ENCODE measurements at places on chromosomes 6 and 20. TPM values are rescaled to one million over a fixed set of nuclear protein-coding genes. Genes with fewer than 3 reads are reported as not detected.

GRCh38 chr6:84798257-84798656 is 33.9 kb upstream of the TBX18 start:
- no peak for DNase-seq

DNA sequence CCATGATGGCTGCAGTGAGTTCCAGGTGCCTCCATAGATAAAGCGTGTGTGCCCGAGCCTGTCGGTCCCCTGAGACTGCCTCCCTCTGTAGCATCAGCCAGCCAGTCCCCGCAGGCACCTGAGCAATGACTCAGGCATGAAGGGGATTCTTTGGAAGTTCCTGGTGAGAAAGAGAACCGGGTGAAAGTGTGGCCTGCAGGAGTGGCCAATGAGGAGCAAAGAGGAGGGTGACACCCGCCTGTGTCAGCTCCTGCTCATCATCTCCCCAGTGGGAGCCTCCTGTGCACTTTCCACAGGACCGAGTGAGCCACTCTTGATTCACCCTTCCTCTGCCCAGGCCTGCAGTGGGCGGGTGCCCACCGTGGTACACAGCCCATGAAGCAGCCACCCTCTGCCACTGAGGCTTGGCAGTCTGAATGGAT is 71.2 kb upstream of the PTPN1 start:
- no peak for DNase-seq

DNA sequence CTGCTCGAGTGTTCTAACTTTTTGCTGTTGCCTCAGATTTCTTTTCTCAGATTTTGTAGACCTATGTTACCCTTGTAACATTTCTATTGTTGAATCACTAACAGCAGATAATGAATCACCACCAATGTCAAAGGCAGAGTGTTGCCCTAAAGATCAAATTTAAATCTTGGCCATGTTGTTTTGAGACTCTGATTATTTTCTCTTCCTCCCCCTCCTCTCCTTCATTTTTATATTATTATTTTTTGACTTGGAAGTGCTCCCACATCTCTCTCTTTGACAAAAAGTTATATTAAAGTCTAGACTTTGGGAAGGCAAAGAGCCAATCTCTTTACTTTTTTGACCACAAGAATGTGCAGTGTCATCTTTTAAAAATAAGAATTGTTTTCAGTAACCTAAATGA is 422.7 kb downstream of the NKAIN2 start:
- no peak for DNase-seq

RPL10A gene
- polyA plus RNA-seq = 213 TPM

BTBD3 gene
- polyA plus RNA-seq = 4.3 TPM

DNA sequence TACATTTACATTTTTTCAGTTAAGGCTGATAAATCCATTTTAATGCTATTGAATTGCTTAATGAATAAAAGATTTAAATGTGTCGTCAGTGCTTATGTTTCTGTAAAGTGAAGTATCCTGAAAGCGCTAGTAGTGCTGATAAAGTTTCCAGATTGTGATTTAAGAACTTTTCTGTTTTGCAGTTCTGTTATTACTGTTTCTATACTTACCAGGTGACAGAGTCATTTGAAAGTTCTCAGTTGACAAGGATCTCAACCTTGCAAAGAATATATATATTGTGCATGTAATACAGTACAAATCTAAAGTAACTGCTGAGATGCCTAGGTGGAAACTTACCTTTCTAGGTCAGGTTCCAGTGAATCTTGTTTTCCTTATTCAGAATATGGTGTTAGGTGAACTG is 201.8 kb downstream of the ARID1B start:
- no peak for DNase-seq

DNA sequence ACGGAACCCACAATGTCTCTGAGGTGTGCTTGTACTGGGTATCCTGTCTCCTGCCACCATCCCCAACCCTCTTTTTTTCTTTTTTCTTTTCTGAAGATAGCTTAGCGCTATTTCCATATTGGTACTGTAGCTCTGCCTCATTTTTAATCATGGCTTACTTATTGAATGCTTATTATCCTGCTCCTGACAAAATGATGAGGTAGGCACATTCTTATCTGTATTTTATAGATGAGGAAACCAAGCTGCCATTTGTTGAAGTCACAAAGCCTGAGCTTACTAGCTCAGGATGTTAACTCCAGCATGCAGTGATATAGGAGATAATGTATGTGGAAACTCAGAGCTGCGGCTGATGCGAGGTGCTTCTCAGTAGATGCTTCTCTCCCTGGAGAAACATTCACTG is 61.4 kb upstream of the GPR6 start:
- no peak for DNase-seq

EYA2 gene
- not detected for polyA plus RNA-seq

DNA sequence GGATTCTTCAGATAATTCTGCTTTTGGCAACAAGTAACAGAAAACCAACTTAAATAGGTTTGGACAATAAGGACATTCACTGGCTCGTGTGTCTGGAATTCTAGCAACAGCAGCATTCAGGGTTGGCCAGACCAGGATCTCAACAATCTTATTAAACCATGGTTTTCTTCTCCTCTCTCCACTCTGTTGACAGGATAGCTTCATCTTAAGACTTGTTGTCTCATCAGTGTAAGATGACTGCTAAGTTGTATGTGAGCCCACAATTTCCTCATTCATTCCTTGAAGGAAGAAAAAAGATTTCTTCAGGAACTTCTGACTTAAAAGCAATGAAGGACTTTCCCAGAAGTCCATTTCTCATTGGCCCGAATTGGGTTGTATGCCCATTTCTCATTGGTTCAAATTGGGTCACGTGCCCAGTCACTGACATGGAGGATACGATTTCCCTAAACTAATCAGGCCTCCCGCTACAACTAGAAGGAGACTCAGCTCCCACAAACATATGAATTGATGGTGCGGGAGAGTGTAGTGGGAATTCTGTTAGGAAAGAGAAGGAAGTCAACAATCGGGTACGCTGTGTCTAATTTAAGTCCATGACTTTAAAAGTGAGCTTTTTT is 83.7 kb downstream of the SLC22A3 start:
- no peak for DNase-seq

SLC24A3 gene
- 0.43 TPM for polyA plus RNA-seq

DNA sequence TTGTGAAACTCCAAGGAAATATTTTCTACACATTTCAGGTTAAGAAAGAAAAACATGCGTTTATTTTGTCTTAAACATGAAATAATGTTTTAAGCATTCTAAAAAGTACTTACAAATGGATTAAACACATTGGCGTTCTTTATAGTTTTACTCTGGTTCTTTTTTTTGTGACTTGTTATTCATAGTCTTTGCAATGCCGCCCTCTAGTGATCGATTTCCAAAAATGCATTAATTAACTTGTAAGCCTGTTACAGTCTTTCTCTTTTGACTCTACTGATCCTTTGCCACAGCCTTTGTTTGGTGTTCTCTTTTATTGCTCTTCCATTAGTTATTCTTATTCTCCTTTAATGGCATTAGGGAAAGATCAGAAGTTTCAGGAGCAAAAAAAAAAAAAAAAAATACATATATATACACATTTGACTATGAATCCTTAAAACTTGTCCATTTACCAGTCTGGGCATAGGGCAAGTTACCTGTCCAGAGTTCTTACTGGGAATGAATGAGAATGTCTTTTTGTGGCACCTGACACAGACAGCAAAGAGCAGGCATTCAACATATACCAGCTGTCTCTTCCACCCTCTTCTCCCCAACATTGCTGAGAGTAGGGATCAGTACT is 59.9 kb downstream of the MACROD2 start:
- no peak for DNase-seq

- peak; percentile 59 for DNase-seq
Measured at GRCh38 chr6:17986656-17987446, 584 bp downstream of the KIF13A start.

GRCh38 chr20:20076297-20077065 is 24.1 kb downstream of the CFAP61 start:
- no peak for DNase-seq

- DNase-seq = no peak
Measured at GRCh38 chr20:46209930-46210671, 92.0 kb downstream of the CD40 start.

- DNase-seq = no peak
Measured at GRCh38 chr6:111469543-111469942, 13.5 kb downstream of the REV3L start.

ASIP gene
- polyA plus RNA-seq = 0.62 TPM

DNA sequence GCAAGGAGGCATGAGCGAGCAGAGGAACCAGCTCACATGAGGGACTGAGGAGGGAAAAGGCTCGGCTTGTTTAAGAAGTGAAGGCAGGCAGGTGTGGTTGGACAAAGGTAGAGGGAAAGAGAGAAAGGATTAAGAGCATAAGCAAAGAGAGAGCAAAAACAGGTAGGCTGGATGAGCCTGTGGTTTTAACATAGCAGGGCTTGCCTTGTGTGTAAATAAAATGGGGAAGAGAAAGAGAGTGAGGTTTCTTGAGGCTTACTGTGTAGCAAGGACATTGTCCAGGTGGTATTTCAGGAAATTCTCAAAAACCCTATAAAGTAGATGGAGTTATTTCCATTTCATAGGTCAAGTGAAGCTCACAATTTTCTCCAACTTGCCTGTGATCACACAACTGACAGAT is 93.9 kb upstream of the HDAC2 start:
- DNase-seq = no peak

DNA sequence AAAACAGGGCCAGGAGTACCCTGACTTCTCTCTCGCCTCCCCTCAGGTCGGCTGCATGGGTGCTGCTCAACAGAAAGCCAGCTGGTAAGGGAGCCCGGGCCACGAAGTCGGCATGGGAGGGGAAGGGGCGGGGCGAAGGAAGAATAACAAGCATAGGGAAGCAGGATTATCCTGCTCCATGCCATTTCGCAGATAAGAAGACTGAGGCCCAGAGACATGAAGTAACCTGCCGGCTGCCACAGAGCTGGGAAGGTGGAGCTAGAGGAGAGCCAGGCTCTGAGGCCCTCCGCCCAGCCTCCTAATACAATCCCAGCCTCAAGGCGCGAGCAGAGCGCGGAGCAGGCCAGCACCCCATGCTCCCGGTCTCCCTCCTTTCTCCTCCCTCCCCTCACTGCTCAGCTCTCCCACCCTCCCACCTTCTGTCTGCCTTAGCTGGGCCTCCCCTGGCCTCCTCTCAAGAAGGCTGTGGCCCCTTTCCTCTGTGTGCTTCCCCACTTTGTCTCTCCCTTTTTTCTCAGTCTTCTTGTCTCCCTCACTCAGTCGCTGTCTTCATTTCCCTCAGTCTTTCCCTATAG is 13.2 kb upstream of the HMGA1 start:
- no peak for DNase-seq

DNA sequence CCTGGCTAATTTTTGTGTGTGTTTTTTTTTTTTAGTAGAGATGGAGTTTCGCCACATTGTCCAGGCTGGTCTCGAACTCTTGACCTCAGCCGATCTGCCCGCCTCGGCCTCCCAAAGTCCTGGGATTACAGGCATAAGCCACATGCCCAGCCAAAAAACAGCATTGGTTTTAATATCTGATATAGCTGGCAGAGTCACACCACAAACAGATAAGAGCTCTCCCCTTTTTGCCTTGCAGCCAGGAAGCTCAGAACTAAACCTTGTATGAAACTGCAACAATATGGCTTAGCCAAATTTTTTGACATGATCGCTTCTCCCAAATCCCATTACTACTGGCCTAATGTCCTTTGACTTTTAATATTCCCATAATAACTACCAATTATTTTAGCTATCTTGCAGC is 4.9 kb downstream of the ACOT8 start:
- no peak for DNase-seq

GRCh38 chr6:108228416-108228815 is 32.4 kb downstream of the SNX3 start:
- DNase-seq = no peak

DNA sequence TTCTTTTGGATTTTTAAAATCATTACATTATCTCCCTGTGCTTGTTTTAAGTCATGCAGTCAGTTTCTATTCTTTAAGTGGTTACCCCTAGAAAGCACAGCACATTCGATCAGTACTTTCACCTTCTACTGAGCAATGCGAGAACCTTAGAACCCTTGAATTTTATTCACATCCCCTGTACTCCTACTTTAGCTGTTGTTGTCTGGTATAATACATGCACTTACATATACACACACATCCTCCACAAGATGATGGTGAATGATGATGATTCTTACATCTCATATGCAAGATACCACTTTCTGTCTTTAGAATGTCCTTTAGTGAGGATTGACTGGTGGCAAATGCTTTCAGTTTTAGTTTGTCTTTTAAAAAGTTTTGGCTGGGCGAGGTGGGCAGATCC is 5.7 kb downstream of the CDC40 start:
- DNase-seq = no peak

TMEM217 gene
- polyA plus RNA-seq = 0.39 TPM

TSHZ2 gene
- 7.6 TPM for polyA plus RNA-seq

- no peak for DNase-seq
Measured at GRCh38 chr20:36008461-36009035, 40.2 kb downstream of the CNBD2 start.

DNA sequence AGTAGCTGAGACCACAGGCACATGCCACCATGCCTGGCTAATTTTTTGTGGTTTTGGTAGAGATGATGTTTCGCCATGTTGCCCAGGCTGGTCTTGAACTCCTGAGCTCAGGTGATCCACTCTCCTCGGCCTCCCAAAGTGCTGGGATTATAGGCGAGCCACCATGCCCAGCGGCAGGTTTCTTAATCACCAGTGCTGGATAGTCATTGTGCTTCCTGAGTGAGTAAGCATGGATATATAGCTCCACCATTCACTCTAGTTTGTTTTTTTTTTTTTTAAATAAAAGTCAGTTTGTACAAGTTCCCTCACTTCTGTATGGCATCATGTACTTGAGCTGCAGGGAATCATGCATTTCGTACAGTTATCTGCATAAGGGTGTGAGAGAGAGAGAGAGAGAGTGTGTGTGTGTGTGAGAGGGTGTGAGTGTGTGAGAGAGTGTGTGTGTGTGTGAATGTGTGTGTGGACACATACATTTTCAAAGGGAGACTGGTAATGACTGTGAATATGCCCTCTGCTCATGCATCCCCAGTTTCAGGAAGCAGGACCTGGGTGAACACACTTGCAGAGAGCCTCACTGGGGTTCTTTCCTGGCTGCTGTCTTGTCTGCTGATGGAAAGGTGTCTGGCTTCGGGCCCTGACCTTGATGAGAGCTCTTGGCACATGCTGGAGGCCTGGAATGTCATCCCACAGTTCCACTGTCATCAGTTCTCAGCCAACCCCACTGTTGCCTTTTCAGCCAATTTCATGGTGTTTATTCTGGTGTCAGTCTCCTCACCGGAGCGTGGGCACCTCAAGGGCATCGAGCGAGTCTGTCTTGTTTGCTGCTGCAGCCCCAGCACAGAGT is 65.0 kb upstream of the XRN2 start:
- DNase-seq = no peak

DNA sequence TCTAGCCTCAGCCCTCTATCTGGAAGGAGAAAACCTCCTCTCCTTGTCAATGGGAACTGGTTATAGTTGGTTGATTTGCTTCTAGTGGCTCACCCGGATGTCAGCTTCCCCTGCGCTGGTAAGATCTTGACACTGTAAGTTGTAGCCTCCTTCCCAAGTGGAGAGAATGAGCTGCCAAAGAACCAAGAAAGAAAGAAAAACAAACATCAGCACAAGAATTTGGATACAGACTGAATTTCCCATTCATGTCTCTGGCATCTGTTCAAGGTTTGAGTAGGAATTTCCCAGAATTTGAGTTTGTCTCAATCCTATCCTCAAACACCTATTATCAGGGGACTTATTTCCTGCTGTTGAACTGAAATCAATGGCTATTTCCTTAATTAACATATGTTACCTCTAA is 44.1 kb downstream of the ELOVL2 start:
- DNase-seq = no peak
